ENCODE measurements at places on chromosomes 6 and 20.

DNA sequence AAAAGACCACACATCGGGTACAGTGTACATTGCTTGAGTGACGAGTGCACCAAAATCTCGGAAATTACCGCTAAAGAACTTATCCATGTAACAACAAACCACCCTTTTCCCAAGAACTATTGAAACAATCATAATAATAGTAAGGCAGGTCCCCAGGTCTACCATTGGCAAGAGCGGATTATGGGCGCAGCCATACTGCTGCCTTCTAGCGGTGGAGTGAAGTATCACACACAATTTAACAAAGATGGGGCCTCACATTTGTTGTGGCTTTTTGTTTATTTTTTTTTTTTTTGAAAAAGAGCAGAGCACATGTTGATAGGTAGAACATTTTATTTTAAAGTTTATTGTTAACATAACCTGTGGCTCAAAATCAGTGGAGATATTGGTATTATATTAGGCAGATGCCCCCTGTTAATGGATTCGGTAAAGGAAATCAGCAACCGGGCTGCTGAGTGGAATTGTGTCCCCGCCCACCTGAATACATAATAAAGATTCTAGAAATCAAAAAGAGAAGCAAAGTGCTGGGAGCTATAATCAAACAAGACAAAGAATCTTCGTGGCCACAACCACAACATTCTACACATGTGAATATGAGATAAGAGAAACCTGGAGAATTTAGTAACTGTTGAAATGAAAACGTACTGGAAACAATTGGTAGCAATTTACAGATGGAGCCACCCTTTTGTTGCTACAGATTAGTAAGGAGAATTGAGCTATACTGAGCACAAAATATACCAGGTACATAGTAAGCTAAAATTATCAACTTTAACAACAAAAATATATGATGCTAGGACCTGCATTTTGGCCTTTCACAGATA lies 94.2 kb upstream of the EXOC2 start:
- no peak for DNase-seq

- no peak for DNase-seq
These were observed 127.5 kb downstream of the SASH1 start for GRCh38 chr6:148470156-148470555.

GRCh38 chr6:19839788-19840187 lies 2.6 kb downstream of the ID4 start:
- DNase-seq, result no peak

GRCh38 chr6:159914565-159914923 lies 23.8 kb downstream of the MAS1 start:
- DNase-seq, result no peak

DNA sequence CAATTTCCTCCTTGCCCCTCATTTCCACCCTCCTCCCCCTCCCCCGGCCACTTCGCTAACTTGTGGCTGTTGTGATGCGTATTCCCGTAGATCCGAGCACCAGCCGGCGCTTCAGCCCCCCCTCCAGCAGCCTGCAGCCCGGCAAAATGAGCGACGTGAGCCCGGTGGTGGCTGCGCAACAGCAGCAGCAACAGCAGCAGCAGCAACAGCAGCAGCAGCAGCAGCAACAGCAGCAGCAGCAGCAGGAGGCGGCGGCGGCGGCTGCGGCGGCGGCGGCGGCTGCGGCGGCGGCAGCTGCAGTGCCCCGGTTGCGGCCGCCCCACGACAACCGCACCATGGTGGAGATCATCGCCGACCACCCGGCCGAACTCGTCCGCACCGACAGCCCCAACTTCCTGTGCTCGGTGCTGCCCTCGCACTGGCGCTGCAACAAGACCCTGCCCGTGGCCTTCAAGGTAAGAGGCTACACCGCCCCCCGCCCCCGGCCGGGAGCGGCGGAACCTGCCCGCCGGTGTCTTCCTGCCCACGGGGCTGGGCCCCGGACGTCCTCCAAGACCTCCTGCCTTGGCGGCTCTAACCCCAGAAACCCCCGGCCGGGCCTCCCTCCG lies 44.9 kb upstream of the SUPT3H start:
- no peak for DNase-seq

DNA sequence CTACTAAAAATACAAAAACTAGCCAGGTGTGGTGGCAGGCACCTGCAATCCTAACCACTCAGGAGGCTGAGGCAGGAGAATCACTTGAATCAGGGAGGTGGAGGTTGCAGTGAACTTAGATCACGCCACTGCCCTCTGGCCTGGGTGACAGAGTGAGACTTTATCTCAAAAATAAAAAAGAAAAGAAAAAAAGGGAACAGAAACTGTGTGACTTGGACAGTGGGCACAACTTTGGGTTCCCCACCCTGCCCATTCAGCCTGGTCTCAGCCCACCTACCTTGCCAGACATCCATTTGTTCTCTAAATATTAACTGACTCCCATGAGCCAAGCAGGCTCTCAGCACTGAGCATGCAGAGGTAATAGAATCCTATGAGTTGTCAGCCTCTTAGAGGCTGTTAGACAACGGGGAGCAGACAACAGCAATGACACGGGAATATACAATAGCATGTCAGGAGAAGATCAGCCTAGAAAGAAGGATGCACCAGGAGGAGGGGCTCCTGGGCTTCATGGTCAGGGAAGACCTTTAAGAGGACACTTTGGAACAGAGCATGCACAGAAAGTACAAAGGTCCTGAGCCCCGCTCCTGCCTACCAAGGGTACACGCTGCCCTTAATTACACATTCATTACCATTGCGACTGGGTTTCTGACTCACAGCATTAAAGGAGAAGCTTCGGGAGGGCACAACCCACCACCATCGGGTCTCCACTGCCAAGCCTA lies 20.0 kb downstream of the FAM209B start:
- DNase-seq, result no peak

- DNase-seq, result no peak
These were observed 172.1 kb upstream of the HTR1E start for GRCh38 chr6:86765211-86765610.

GRCh38 chr6:37691904-37692806 lies 5.5 kb downstream of the MDGA1 start:
- DNase-seq, result peak; percentile 74

DNA sequence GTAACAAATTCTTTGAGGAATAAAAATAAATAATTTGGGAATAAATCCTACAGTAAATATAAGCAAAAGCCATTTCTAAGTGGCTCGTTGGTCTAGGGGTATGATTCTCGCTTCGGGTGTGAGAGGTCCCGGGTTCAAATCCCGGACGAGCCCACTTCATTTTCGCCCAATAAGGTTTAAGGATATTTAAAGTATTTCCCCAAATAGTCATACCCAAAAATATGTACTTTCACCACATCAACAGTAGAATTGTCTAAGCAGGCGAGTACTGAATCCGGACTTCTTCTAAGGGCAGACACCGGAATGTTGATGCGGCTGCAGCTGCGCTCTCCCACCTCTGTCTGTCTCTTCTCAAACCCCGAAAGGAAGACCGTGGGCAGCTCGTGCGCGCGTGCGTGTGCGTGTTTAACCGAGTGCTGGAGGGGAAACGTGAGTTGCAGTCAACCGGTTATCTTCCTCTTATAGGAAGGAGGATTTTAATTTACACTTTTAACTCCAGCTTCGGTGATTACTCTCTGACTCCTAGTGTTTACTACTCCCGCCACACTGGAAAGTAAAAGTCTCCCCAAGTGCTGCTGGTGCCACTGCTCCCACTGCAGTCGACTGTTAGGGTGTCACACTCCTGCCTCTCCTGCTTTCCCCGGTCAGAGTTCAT lies 155.7 kb upstream of the PRSS16 start:
- no peak for DNase-seq

- DNase-seq, result no peak
These were observed 306.1 kb downstream of the ZNF217 start for GRCh38 chr20:53287357-53288042.

DNA sequence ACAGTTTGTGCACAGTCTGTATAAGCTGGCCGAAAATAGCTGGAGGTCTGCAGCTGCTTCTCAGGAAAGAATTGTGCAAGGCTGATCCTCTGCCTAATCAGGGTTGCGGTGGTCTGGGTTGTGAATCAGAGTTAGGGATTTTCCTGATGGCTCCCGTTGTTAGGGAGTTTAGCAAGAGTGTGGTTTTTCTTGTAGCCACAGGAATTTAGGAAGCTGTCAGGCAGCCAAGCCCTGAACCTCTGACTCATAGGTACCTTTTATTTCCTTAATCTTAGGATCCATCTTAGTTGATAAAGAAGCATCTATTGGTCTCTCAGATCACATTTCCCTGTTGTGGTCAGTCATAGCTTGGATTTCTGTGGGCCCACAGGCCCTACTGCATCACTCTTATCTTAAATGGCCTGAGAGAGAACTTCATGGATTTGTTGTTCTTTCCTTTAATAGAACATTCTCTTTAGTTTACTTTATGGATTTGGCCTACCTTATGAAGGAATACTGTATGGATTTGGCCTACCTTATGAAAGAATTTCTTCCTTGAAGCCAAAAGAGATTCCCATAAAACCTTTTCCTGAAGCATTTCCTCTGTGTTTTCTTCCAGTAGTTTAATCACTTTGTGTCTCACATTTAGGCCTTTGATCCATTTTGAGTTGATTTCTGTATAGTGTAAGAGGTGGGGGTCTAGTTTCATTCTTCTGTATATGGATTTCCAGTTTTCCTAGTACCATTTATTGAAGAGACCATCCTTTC lies 10.3 kb downstream of the KIF25 start:
- no peak for DNase-seq

DNA sequence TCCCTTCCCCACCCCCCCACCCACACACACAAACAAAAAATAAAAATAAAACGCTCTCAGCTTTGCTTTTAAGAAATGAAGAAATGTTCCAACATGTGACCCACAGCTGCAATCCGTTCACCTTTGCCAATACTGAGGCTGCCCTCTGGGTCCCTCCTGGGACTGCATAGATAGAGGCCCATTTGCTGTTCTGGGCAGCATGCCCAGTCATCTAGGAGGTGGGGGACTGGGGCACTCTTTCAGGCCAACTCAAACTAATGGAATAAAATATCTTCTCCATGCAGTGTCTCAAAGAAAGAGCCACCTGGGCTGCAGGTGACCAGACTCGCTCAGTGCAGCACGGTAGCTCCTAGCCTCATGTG lies 79.9 kb downstream of the SLC22A3 start:
- DNase-seq, result no peak

- DNase-seq, result no peak
These were observed 44.0 kb upstream of the GATA5 start for GRCh38 chr20:62519826-62520225.

DNA sequence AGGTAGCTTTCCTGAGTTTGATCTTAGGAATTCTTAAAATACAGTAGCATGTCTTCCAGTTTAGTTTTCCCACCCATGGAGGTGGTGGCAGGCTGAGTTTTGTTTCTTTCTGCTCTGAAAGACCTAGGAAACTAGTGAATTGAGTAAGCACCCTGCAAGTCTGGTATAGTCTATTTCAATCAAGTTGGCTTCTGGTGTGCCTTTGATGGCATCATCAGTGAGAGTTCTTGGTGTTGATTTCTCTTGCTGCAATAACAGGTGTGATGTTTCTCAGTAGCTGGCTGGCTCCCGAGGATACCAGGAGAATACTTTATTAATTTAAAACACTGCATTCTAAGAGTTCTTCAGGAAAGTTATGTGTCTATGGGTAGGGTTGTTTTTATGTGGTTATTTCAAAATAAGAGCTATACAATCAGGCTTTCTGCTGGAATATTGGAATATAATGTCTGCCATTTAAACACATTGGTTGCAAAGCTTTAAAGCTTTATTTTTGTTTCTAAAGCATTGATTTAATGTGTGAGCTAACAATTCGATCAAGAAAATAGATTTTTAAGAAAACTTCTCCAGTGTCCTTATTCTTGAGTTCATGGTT lies 19.0 kb downstream of the VAPB start:
- DNase-seq, result no peak

GRCh38 chr20:17848249-17849048 lies 120.1 kb downstream of the SNX5 start:
- no peak for DNase-seq

- DNase-seq, result no peak
These were observed 53.1 kb upstream of the EIF2S2 start for GRCh38 chr20:34165018-34165619.

GRCh38 chr20:60768216-60768615 lies 483.8 kb upstream of the CDH4 start:
- DNase-seq, result no peak

- DNase-seq, result no peak
These were observed 32.7 kb upstream of the SAMHD1 start for GRCh38 chr20:36984257-36984638.

DNA sequence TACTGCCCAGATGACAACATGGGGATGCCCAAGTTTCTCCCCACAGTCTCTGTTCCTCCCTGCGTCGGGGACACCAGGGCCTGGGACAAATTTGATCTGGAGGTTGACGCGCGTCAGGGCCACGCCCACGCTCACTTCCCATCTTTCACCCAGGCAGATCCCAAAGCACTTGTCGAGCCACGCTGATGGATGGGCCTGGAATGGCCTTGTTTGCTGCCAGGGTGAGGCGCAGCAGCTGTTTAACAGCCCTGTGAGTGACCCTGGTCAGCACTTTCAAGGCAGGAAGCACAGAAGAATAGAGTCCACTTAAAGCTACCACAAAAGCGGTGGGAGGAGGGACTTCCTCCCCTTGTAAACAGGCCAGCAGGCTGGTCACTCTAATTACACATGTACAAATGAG lies 324.7 kb upstream of the JARID2 start:
- no peak for DNase-seq

- DNase-seq, result no peak
These were observed 955.6 kb downstream of the TBC1D32 start for GRCh38 chr6:120378582-120379220.

DNA sequence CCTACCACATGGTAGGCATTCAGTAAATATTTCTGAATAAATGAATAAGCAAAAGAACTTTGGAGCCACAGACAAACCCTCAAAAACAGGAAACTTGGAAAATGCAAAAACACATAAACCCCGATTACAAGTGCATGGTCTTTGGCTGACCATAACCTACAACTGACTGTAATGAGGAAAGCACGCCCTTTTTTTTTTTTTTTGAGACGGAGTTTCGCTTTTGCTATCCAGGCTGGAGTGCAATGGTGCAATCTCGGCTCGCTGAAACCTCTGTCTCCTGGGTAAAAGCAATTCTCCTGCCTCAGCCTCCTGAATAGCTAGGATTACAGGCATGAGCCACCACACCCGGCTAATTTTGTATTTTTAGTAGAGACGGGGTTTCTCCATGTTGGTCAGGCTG lies 11.9 kb upstream of the LATS1 start:
- no peak for DNase-seq

DNA sequence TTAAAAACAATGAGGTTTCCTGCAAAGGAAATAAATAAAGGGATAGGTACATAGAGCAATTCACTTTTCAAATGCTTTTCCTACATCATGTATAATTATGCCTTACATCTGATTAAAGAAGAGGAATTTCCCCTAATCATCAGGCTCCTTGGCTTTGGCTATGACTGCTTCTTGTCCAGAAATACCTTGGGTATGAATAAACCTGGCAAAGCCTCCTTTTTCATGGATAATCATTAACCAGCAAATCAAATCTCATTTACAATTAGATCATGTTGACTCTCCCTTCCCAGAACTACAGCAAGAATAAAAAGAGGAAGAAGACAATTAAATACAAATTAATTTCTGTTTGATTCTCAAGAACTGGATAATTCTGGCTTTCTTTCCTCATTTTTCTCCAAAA lies 58.0 kb upstream of the CD2AP start:
- no peak for DNase-seq
